Stimulated activated CD8-positive, alpha-beta memory T cell treated with anti-CD3 and anti-CD28 coated beads, Interleukin-15, amount 100 ng/mL, for 24 hours (primary cell): ENCODE measurements at places on chromosomes 2 and 18.

GRCh38 chr2:168312036-168312822 is 64.8 kb upstream of the STK39 start:
- no peak for DNase-seq

DNA sequence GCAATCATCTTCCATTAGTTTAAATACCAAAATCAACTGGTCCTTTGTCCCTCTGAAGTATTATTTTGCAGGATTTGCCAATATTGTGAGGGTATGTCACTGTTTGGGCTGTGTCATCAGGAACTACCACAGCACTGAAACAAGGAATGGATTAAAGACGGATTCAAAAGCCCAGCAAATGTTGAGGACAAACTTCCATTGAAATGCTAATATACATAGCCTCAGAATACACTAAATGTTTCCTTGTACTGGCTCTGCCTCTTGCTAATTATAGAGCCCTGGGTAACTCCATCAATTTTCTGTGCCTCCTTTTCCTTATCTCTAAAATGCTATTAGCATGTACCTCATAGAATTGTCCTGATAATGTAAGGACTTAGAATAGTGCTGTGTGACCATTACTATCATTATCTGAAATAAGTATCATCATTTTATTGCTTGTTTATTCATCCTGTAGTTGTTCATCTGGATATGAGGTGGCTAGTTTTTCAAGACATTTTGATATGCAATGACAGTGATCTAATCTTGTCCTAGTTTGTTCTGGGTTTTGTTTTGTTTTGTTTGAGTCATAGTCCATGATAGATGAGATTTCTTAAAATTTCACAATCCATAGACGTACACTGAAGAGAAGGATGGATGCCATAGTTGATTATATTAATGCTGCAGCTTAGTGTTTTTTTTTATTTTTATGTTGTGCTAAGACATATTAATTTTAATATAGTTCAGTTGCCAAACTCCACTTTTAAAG is 333.4 kb upstream of the KCNH7 start:
- no peak for DNase-seq

GRCh38 chr2:24084386-24085199 is at the start of gene TP53I3:
TSS of gene TP53I3 (minus strand) at chr2:24084834. CDS start at chr2:24084326, 508 bp downstream.
- DNase-seq: peak; percentile 82

- no peak for DNase-seq
Observed at GRCh38 chr18:70337139-70337972, 48.5 kb downstream of the SOCS6 start.

DNA sequence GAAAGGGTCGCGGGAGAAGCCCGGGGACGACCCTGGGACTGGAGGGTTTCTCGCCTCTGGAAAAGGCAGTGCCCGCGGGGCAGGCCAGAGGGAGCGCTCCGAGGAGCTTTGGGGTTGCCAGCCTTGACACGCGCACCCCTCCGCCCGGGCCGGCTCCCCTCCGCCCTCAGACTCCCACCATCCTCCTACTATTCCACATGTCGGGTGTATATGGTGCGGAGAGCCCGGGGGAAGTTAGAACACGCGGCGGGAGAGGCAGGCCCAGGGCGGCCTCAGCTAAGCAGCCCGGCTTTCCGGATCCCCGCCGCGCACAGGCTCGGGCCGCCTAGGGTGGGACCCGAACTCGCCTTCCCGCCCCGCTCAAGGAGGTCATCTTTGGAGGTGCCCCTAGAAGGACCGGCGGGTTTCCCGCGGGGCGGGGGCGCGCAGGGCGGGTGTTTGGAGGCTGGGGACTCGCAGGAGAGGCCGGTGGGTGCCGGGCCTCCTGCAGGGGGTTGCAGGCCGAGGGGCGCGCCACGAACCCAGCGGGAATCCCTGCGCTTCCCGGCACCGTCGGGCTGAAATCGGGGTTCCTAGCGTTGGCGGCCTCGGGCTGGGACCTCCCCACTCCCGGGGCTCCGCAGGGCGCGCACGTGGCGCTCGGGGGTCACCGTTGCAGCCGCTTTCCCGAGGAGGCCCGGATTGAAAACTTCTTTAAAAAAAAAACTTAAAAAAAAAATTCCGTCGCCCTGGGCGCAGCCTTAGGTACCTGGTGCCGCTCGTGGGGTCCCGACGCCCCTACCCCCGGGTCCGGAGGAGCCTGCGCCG is 3.7 kb downstream of the NFATC1 start:
- DNase-seq: no peak

- DNase-seq: peak; percentile 78
Observed at GRCh38 chr2:232327105-232328031, 51.2 kb upstream of the ALPP start.

DNA sequence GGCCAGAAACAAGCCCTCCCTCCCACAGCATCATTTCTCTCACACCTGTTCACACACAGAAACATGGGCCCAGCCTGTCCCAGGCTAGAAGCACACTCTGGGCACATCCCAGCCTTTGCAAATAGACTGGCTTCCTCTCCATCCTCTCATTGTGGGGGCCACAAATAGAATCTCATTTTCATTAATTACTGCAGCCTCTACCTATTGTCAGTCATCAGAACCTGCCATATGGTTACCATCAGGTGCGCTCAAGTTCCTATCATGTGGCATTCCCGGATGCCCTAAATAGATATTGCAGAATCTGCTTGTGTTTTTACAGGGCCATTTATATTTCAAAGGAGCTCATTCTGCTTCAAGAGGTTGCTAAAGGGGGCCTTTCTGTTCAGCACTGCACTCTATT is 460.7 kb downstream of the BCL11A start:
- DNase-seq: no peak

DNA sequence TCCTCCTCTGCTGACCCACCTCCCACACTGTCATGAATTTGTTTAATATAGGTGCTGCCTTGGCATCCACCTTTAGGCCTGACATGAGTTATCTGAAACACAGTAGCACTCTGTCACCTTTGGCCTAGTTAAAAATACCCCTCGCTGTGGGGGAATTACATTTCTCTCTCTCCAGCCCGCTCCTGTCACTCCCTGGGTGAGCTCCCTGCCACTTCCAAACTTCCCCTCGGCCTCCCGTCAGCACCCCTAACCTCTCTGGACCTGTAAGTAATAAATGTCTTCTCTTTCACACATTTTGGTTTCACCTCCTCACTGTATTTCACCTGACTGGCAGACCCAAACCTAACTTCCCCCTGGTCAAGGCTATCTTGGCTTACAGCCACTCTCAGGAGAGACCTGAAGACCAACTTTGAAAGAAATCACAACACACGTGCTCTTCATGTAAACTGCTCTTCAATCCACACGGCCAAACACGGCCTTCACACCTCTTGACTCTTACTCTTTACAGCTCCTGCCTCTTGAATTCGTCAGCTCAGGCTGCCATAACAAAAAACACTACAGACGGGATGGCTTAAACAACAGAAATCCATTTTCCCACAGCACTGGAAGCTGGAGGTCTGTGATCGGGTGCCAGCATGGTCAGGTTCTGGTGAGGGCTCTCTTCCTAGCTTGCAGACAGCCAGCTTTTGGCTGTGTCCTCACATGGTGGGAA is 28.3 kb downstream of the REEP1 start:
- DNase-seq: no peak

DNA sequence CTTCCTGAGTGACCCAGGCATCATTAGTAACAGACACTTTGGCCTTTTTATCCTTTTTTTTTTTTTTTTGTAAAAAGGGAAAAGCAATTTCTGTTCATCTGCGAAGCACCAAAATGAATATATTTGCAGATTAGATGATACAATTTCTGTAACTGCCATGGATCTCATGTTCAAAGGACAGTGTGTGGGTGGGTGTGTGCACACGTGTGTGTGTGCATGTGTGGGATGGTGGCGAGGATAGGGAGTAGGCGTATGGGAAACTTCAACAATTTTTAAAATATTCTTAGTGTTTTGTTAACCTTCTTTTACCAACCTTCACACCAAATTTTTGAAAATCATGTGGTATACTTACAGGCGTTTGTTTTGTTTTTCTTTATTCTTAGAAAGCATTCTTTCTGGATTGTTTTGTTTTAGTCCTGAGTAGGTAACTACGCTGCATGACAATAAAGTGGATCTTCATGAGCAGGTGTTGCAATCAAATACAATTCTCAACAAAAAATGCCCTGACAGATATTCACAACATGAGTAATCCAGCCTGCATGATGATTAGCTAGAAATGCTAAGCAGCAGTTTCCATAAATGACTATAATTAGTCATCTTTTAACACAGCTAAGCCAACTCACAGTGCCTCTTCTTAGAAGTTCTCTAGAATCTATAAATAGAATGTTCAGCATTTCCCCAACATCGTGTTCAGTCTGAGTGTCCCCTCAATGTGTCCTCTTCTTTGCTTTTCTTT is 53.5 kb upstream of the RMDN2 start:
- DNase-seq: no peak

DNA sequence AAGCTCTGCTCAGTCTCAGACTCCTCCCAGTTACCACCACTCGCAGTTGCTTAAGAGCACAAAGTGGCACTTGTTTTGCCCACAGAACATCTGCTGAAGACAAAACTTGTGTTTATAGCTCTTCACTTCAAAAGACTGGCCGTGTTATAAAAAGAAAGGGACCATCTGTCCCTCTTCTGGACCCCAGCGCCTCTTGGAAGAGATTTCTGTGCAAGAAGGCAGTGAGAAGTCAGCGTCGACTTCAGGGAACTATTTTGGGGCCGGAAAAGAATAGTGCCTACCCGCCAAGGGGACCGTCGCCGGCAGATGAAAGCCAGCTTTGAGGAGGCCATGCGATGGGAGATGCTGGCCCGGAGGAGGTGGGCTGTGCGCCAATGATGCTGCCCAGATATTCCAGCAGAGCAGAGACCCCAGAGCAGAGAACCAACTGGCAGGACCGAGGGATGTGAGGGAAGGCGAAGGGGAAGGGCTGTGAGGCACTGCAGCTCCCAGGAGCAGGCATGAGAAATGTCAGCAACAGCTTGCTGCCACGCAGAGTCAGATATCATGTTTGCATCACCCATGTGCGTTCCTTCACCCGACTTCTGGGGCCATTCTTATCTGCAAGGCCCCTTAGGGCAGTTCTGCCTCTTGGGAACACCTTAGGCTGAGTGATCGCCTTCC is 270.9 kb downstream of the ATAD2B start:
- no peak for DNase-seq

- DNase-seq: no peak
Observed at GRCh38 chr2:240722796-240723735, 31.4 kb downstream of the AQP12A start.

DNA sequence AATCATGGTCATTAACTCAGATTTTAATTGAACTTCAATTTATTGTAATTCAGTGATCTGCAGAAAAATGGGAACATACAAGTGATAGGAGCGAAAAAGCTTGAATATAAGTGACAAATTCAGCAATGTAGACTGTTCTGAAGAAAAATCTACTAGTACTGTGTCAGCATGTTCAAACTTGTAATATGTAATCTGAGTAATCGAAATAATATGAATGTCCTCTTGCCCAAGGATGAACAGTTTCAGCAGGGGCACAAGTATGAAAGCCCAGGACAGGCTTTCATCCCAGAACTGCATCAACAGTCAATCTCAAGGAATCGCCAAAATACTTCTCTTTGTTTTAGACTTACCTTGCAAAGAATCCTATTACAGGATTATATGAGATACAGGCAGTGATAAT is 1110.5 kb downstream of the LRP1B start:
- no peak for DNase-seq

- DNase-seq: no peak
Observed at GRCh38 chr18:43877616-43878321, 600.5 kb upstream of the SYT4 start.

GRCh38 chr2:196168181-196168580 is 3.2 kb downstream of the STK17B start:
- no peak for DNase-seq

DNA sequence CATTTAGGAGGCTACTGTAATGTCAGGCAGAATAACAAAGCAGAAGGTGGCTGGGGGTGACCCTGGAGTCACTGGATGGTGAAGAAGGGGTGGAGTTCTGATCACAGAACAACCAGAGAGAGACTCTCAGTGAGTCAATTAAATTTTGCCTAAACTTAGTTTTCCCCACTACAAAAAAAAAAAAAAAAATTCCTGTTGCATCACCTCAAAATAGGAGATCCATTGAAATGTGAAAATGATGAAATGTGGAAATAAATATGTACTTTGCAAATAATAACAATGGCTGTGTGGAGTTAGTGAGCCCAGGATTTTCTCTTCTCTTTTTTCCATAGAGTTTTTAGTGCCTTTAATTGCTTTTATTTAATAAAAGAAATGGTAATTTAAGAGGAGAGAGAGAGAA is 165.5 kb downstream of the GFPT1 start:
- DNase-seq: no peak

DNA sequence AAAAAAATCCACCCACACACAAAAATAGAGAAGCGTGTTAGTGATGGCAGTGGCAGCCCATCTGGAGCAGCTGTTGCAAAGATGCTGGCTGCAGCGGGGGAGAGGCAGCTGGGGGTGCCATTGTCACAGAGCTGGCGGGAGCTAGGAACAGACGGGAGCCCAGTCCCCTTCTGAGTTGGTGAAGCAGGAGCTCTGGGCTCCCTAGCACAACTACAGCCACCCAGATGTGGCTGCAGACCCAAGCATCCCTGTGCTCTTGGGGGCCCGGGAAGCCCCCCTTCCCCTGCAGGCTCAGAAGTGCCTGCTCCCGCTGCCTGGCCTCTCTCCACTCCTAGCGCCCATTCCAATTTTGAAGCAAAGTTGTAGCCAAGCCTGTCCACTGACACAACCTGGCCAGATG is 366.6 kb upstream of the MC4R start:
- no peak for DNase-seq

GRCh38 chr2:41129988-41130387 is 678.1 kb upstream of the SLC8A1 start:
- no peak for DNase-seq

- DNase-seq: no peak
Observed at GRCh38 chr2:67858886-67859285, 203.9 kb downstream of the C1D start.

DNA sequence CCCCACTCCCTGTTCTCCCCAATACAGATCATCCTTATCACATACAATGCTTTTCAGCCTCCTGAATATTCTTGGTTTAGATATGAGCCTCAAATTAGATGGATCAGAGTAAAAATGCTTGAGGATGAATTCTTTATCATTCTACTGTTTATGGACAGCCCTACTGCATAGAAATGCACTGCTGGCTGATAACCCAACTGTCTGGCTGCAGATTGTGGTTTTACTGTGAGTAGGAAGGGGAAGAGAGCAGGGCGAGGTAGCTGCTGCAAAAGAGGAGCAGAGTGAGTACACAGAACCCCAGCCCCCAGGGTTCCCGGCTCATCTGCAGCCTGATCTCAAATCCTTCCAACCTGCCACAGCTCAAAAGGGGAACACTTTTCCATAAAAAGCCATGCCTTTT is 29.4 kb upstream of the NCOA1 start:
- DNase-seq: no peak

- DNase-seq: no peak
Observed at GRCh38 chr2:103656558-103656957, 894.7 kb downstream of the TMEM182 start.

- no peak for DNase-seq
Observed at GRCh38 chr18:48530399-48531081, 8.3 kb upstream of the CTIF start.
